ENCODE measurements at places on chromosomes 13 and 19.

DNA sequence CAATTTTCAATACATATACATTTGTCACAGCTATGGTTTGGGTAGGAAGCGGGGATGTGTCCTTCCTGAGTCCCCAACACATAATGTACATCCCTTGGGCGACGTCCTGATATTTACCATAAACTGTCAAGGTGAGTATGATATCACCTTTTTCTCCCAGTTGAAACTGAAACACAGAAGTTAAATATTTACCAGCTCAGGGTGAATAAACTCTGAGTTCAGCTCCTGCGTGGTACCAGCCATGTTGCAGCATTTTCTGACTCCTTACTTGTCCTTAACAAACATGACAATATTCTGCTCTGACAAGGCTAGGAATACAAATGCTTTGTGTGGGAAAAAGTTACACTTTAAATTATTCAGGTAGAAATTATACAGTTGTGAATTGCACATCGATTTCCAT, 294.2 kb downstream of the TEX29 start:
- DNase-seq = no peak

GRCh38 chr13:89454681-89455080, 1783.5 kb downstream of the SLITRK5 start:
- no peak for DNase-seq

GRCh38 chr13:100088273-100088643, 635 bp upstream of the PCCA start:
- no peak for DNase-seq

DNA sequence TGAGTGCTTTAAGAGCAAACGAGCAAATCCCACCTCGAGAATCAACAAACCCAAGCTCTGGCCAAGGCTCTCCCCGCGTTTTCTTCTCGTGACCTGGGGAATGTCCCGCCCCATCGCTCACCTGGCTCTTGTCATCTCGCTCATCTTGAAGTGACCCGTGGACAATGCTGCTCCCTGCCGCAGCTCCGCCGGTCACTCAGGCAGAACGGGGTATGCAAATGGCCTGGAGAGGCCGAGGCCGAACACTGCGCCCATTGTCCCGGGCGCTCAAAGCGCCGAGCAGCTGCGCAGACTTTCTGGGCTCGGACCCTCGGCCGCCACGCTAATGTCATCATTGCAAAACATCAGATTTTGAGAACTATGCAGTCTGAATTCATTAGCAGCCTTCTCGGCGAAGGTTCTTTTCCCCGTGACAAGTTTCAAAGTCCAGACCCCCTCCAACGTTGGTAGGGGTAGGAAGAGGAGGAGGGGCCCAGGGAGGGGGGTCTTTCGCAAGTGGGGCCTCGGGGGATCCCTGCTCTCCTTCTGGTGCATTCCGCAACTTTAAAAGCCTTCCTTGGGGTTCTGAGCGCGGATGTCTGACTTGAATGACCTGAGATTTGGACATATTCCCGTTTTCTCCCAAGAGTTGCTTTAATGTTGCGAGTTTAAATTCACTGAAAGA, 39.7 kb downstream of the SOX1 start:
- DNase-seq = no peak

DNA sequence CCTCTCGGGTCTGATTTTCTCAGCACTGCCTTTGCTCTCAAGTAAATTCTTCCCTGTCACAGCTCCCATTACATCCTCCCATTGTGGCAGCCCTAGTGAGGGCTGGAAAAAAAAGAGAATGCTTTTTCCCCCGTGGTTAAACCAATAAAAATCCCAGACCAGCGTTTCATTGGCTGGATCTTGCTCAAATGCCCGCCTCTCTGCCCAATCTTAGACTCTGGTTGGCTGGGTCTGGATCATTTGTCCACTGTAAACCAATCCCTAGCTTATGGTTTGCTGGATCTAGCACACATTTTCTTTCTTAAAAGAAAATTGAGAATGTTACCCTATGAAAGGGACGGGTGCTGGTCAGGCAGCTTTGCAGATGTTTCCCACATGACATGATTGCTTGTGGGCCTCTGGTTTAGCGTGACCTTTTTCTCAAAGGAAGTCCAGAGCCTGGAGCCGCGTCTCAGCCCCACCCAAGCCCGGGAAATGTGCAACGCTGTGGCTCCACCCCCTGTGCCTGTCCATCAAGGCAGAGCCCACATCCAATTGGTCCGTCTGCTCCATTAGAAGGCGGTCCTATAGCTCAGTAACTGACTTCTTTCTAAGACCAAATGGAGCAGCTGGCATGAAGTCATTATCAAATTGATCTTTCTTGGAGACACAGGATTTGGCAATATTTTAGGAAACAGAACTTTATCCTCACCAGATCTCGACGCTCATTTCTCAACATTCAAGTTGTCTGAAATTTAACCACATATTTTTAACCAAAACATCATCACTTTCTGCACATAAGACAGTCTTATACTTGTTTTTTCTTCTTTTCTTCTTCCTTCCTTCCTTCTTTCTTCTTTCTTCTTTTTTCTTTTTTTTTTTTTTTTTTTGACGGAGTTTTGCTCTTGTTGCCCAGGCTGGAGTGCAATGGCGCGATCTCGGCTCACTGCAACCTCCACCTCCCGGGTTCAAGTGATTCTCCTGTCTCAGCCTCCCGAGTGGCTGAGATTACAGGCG, 2.6 kb upstream of the MCEMP1 start:
- peak; percentile 48 for DNase-seq

GRCh38 chr19:45119582-45119981, 26.6 kb downstream of the PPP1R37 start:
- no peak for DNase-seq

GRCh38 chr19:49862391-49863253, 4.8 kb downstream of the PNKP start:
- DNase-seq = no peak

DNA sequence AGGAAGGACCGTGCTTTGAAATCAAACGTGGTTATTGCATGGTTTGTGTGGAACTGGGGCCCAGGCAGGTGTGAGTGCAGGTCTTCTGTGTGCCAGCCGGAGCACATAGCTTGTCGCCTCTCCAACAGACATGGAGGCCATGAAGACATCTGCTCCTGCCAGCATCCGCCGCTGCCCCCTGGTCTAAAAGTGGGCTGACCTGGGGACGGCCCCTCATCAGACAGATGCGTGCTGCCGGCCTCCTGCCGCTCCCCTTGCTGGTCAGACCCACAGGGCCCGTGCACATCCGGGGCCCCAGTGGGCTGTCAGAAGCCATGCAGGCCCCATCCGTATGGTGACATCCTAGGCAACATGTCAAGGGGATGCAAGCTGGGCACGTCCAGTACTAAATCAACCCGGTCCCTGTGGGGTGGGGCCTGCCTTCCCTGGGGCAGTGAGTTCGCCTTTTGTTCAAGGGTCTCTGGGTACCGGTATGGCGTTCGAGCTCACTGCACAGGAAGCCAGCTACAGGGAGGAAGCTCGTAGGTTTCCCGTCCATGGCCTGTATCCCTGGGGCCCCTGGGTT, 88.0 kb upstream of the MCF2L start:
- DNase-seq = no peak

- no peak for DNase-seq
These were observed 12.9 kb downstream of the SYT3 start for GRCh38 chr19:50626795-50627194.

DNA sequence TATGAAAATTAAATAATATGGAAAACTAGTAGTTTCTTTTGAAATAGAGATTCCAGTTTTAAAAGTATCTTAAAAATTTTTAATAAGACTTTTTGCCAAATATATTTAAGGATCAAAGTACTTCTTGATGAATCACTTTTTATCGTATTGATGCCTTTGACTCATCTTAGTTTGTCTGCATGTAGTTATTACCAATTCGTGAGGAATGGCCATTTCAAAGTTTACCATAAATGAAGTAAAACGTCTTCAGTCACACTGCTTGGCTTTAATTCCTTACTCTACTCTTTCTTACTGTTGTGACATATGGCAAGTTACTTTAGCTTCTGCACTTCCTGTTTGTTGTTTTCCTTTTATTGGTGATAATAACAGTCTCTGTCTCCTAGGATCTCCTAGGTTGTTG, 38.3 kb downstream of the NDFIP2 start:
- no peak for DNase-seq

- peak; percentile 22 for DNase-seq
These were observed 72.9 kb upstream of the GPR183 start for GRCh38 chr13:99379856-99380801.

- no peak for DNase-seq
These were observed 5.5 kb upstream of the TYROBP start for GRCh38 chr19:35913589-35913988.

- DNase-seq = no peak
These were observed 321.7 kb downstream of the SUCLA2 start for GRCh38 chr13:47679401-47679800.

GRCh38 chr13:110166598-110166997, 140.4 kb downstream of the COL4A1 start:
- no peak for DNase-seq

DNA sequence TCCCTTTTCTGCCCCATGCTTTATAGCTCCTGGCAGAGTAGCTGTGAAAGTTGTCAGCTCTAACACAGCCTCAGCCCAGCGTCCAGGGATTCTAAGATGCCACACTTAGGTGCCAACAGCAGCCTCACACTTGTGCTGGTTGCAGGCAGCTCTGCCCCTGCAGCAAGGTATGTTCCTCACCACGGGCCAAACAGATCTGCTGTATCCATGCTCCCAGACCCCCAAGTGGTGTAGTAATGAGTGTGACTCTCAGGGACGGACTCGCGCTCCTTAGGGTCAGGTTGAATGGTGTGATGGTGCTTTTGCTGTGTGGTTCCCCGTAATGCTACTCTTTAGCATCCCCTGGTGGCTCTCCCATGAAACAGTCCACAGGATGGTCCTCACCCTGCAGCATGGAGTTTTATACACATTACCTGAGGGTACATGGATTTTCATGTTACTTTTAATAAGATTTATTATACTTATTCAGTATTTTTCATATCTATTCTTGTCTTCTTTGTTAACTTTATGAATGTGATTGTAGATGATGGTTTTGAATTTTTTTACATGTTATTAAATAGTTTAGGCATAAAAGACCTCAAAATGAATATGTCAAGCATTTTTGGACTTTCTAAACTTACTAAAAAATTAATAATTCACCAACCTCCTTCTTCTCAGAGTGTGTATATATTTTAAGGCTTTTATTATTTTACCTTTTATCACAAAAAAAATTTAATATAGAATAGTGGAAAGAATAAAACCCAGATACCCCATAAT, 232.5 kb downstream of the SLC7A1 start:
- peak; percentile 47 for DNase-seq

DNA sequence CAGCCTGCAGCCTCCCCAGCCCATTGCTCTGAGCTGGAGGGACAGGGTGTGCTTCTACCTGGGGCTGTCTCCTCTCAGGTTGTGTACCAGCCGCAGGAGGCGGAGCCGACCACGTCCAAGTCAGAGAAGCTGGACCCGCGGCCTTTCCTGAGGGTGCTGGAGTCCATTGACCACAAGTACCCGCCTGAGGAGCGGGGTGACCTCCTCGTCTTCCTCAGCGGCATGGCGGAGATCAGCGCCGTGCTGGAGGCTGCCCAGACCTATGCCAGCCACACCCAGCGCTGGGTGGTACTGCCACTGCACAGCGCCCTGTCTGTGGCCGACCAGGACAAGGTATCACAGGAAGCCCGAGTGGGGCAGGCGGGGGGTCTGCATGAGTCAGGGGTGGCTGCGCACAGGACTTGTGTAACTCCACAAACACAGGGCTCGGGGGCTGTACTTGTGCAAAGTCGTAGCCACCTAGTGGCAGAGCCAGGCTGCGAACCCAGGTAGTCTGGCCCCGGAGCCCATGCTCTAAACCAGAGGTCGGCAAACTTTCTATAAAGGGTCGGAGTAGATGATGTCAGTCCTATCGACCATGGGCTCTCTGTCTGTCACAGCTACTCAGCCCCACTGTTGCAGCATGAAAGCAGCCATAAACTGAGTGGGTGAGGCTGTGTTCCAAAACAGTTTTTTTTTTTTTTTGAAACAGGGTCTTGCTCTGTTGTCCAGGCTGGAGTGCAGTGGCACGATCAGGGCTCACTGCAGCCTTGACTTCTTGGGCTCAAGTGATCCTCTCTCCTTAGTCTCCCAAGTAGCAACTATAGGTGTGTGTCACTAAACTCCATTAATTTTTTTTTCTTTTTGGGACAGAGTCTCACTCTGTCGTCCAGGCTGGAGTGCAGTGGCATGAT, 8.9 kb downstream of the DHX34 start:
- DNase-seq = no peak

DNA sequence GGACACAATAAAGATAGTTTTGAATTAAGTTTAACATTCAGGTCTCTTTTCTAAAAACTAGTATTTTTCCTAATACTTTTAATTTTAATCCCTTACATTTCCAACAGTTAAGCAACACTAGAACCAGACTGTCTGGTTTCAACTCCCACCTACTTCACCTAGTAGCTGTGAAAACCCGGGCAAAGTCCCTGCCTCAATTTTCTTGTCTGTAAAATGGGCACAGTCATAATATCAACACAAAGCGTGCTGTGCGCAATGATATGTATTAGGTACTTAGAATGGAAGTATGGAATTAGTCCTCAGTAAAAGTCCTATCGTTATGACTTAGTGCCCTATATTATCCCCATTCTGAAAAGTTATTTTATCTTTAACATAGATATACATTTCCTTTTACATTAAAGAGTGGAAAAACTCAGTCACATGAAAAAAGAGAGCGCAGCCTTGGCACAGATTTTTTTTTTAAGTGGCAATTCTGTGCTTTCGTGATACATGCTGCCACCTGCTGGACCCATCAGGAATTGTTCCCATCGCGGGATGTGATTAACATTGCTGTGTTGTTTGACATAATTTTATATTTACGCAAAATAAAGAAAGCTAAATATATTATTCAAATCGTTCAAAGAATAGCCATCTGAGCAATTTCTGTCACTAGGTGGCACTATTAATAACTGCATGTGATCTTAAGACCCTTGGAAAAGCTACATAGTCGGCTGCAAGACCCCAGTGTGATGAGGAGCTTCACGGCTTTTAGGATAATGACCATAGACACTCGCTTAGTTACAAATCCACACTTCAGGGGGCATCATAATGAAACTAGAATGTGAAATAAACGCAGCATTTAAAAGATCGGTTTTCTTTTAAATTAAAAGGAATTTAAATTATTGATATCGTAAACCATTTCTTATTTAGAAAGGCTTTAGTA, 59.9 kb downstream of the LIG4 start:
- DNase-seq = peak; percentile 60

GRCh38 chr19:20038358-20039202, 725 bp downstream of the ZNF682 start:
- no peak for DNase-seq

DNA sequence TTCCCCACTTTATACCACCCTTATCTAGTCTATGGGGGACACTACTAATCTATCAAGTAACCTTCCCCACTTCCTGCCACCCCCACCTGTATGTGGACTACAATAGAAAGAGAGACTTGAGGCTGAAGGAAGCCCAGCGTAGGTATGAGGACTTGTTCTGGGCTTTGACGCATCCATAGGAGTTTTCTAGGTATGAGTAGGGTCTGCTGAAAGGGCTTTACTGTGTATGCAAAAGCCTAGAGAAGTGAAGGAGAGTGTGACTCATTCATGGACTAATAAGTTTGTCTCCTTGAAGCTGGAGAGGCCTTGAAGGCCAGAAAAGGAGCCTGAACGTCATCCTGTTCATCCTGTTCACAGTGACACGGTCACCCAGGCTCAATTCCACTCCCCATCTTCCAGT, 21.8 kb downstream of the TINCR start:
- no peak for DNase-seq
